ENCODE measurements at places on chromosomes 2 and 18. TPM values are rescaled to one million over a fixed set of nuclear protein-coding genes. Genes with fewer than 3 reads are reported as not detected.
A peak's percentile ranks its signal among the peaks of the same experiment; 100 is the strongest.

- no peak for DNase-seq
These were observed 420.9 kb upstream of the KCNH7 start for GRCh38 chr2:163259489-163259888.

GRCh38 chr2:47360283-47360682 lies 42.7 kb upstream of the MSH2 start:
- no peak for DNase-seq

- peak; percentile 49 for DNase-seq
These were observed 30.7 kb upstream of the IL1R1 start for GRCh38 chr2:102111823-102112222.

DNA sequence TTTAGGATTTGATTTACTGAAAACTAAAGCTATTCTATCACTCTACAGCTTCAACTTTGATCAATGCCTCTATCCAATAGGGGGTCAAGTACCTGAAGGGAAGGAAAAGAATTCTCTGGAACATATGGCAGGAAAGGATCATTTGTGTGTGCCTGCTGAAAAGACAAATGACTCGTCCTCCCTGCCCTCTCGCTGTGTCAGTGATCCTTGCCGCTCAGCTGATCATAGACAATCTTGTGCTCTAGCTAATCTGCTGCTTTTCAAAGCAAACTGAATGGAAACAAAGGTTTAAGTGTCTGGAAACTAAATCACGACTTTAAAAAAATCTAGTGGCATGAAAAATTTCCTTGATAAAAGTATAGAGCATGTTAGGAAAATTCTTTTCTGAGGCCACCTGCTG lies 75.6 kb upstream of the CPO start:
- DNase-seq, result peak; percentile 69

DNA sequence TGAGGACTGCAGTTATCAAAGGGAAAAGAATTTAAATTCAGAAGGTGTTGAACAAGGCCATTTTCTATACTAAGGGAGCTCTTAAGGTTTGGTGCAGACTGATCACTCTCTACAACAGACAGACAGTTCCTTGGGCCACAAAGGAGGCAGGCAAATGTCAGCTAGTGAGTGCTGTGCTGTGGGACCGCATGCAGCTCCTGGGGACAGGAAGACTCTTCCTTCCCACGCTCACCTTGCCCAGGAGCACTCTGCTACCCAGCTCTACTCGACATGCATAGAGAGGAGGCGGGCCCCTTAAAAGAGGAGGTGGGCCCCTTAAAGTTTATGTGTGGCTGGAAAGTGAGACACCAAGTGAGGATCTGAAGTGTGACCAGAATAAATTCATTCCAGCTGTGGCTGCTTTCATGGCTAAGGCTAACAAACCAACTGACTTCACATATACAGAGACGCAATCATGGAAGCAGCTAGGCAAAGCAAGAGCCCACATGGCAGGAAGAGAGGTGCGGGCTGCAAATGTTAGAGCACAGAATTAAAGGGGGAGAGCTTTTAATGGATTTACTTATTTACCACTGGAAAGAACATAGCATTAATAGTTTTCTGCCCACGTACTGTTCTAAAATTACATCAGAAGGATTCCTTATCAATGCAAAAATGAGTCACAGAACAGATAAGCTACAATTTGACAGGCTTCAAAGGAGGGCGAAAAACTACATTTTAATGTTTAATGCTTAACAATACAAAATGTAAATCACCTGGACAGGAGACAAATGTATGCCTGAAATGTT lies 101.4 kb upstream of the RNU4ATAC start:
- no peak for DNase-seq

GRCh38 chr2:196407675-196408264 lies 231.7 kb upstream of the CCDC150 start:
- no peak for DNase-seq

GRCh38 chr2:219488149-219488843 lies 10.4 kb upstream of the GMPPA start:
- no peak for DNase-seq

GRCh38 chr2:55134316-55134706 lies 84.1 kb upstream of the RTN4 start:
- DNase-seq, result no peak

DNA sequence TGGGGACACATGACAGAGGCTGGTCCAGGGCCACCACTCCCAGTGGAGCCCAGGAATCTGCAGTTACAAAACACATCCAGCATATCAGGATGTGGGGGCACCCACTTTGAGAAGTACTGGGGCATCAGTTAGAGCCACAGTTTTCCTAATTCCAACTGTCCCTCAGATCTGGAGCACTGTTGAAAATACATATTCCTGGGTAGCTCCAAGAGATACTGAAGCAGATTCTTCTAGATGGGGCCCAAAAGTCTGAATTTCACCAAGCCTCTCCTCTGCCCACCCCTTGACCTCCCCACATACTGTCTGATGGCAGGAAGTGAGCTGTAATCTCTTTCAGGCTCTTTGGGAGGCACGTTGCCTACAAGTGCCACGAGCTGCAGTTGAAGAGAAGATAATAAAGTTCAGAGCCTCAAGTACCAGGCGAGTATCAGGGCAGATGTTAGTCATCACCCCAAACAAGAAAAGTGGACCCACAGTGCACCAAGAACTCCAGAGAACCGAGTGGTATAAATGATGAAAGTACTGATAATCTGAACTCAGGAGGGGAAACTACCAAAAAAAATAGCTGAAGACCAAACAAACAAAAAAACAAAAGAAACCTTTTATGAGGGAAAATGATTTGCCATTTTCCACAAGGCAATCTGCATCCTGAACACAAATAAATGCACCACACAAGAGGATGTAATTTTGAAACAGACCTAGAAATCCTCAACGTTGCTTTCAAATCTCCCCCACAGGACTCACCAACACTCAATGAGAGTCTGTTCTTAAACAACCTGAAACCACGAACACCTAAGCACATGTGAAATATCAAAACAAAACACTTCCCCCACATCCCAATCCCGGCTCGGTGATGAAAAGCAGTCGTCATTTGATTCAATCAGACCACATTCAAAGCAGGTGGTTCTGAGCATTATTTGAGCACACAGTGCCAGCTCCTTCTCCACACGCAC lies 98.7 kb downstream of the TCF4 start:
- no peak for DNase-seq

DNA sequence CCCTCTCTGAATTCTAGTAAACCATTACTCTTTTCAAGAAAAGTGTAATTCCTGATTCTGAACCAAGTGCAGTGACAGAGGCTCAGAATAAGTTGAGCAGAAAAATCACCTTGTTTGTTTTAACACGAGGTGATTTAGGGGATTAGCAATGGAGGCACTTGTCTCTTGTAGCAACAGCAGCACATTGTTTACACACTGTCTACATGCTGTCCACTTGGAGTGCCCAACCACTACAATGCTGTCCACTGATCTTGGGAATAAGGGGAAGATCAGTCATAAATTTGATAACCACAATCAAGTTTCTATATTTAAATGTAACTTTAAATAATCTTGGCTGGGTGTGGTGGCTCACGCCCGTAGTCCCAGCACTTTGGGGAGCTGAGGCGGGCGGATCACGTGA lies 13.9 kb upstream of the RMND5A start:
- DNase-seq, result no peak

GRCh38 chr2:37469126-37469525 lies 124.7 kb downstream of the QPCT start:
- DNase-seq, result no peak

DNA sequence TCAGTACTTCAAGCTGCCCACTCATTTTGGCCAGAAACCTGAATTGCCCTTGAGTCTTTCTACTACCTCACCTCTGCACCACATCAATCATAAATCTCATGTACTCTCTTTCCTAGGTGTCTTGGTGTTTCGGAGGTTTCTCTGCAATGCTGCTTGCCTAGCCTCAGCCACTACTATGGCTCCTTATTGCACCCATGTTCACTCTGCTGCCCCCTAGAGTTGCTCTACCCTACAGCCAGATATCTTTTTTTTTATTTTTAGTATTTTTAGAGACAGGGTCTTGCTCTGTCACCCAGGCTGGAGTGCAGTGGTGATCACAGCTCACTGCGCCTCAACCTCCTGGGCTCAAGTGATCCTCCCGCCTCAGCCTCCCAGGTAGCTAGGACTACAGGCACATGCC lies 413.0 kb downstream of the PTPRM start:
- DNase-seq, result peak; percentile 27

DNA sequence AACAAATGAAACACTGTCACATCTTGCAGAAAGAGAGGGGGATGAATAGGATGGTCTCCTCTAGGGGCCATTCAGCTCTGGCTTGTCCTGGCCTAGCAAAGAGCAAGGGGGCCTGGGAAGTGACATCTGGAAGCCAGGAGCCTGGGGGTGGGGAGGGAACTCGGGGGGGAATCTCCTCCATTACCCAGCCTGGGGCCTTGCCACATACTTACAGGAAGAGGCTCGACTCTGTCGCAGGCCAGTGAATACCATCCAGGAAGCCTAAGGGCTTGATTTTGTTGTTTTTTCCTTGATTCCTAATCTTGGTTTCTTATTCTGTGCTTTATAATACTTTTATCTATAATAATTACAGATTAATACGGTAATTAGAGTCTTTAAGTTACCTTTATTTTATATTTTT lies 797.5 kb upstream of the ID2 start:
- no peak for DNase-seq

PFN4 gene
- 0.43 TPM for total RNA-seq

KCNJ13 gene
- 21.9 TPM for total RNA-seq

LCT gene
- 0.03 TPM for total RNA-seq

RIT2 gene
- total RNA-seq, result not detected

SAG gene
- 0.03 TPM for total RNA-seq

EIF2AK3 gene
- 14.9 TPM for total RNA-seq

CCDC178 gene
- total RNA-seq, result 0.51 TPM

TTC39C gene
- total RNA-seq, result 27.6 TPM

IL1RL1 gene
- total RNA-seq, result not detected

CDH19 gene
- not detected for total RNA-seq
